Stimulated activated naive CD8-positive, alpha-beta T cell treated with anti-CD3 and anti-CD28 coated beads, Interleukin-15, Interleukin-2, amounts not matched to agents 100 U/mL and 50 U/mL, for 24 hours (primary cell): ENCODE measurements at places on chromosomes 6 and 20.
A peak's percentile ranks its signal among the peaks of the same experiment; 100 is the strongest.

DNA sequence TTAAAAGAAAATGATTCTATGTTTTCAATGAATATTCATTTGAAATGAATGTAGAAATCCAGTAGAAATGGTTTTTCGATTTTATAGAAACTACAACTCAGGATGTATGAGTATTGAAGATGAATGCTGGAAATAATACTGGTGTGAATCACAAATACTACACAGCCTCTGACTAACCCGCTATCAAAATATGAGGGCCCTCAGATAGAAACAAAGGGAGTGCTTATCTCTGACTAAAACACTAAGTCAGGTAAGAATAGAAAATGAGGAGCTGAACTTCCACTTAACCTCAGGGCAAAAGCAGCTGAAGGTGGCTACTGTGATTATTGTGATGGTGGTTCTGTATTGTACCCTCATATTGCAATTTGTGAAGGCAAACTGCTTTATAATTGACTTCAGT is 220.9 kb upstream of the RNF217 start:
- DNase-seq = no peak

DNA sequence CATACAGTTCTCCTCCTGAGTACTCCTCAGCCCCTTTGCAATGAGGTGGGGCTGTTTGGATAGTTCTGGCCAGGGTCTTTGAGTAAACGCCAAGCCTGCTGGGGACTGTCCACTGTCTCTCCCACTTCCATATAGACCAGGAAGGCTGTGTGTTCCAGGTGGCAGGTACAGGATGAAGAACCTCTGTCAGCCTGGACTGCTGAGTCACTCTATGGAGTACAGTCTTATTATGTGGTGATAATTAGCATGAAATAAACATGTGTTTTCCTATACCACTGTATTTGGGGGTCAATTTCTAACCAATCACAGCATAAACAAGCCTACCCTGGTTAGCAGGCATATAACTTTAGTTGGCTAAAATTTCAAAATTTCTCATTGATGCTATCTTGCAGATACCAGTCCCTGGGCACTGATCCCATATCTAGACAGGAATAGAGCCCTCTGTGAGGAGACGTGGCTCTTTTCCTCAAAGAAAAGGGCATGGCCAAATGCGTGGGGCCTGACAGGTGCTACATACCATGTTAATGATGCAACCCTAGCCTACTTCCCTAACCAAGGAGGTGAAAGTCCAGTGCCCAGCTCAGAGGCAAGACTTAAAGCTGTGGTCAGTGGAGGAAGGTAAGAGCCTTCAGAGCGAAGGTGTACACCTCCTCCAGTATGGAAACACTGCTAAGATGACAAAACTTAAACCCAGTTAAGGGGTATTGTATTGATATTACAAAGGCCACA is 4.5 kb upstream of the ALDH8A1 start:
- no peak for DNase-seq

DNA sequence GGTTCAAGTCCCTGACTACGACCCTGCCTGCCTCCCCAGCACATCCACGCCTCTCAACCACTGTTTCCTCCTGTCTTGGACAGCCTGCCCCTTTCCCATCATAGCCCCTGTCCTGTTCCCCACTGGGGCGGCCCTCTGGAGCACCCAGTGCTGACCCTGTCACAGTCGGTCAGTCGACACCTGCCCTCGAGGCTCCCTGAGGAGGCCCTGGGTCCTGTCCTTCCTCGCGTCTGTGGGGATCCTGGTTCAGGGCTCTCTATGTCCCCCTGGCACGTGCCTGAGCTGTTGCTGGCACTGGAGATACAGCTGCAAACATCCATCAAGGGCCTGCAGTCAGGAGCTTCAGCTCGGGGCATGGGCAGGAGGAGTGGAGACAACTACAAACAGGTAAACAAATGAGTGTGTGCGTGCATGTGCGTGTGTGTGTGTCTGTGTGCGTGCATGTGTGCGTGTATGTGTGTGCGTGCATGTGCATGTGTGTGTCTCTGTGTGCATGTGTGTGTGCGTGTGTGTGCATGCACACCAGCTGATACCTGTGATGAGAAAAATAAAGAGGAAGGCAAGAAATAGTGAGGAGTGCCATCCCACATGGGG is 132.8 kb downstream of the PHACTR3 start:
- DNase-seq = no peak

DNA sequence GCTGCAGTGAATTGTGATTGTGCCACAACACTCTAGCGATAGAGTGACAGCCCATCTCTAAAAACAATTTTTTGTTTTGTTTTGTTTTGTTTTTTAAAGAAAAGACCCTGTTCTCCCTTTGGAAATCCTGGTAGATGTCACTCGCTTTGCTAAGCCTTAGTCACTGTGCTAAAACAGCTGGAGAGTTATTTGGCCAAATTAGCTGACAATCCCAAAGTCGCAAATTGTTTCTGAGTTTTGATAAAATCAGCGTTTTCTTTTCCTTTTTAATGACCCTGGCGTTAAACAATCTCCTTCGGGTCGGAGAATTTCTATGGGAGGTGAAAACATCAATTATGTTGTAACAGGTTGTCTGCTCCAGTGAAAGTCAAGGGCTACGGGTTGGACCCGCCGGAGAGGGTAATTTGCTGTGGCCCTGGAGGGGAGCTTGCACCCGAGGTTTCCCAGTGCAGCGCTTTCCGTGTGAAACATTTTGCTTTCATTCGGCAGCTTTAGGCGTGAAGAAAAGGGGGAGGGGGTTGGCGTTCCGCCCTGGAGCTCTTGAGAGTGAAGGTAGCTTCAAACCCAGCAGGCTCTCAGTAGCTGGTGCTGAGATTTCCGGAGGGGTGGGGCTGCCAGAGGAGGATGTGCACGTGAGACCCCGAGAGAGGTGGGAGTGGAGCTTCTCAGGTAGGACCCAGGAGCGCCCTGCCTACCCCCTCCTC is 296.6 kb downstream of the PHACTR1 start:
- DNase-seq = no peak

- DNase-seq = no peak
Measured at GRCh38 chr6:142236691-142237090, 65.1 kb upstream of the ADGRG6 start.

DNA sequence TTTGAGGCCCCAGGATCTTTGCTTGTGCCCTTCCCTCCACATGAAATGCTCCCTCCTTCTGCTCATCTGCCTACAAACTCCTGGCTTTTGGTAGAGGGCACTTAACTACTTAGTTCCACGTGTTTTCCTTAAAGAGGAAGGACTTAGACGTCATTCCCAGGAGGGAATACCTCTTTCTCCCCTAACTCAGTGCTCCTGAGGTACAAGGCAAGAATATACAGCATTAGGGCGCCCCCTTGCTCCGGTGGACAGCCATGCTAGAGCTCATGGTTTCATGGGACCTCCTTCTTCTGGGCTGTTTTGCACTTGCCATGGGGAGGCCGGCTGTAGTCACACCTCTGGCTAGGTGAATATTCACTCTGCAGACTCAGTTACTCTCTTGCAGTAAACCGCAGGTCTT is 93.8 kb upstream of the LY86 start:
- peak; percentile 55 for DNase-seq

- no peak for DNase-seq
Measured at GRCh38 chr20:62111148-62111547, 11.1 kb upstream of the LSM14B start.

DNA sequence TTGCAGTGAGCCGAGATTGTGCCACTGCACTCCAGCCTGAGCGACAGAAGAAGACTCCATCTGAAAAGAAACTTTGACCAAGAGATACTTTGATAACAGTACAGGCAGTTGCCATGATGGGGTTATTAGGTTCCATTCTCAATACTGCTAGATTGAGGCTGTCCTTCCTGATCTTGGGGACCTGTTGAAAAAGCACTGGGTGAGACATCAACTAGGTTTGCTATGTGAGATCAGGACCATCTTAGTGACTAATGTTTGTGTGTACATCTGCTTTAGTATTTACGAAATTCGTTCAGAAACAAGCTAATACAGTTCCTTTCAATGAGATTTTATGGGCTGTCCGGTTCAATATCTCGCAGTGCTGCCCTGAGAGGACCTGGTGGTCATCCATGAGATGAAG is 2.6 kb downstream of the DSE start:
- no peak for DNase-seq

GRCh38 chr6:34865107-34865506 is 22.7 kb downstream of the TAF11 start:
- DNase-seq = no peak
